ENCODE measurements at places on chromosomes 2 and 18.

- DNase-seq: no peak
Observed at GRCh38 chr18:26909599-26910290, 44.2 kb upstream of the AQP4 start.

DNA sequence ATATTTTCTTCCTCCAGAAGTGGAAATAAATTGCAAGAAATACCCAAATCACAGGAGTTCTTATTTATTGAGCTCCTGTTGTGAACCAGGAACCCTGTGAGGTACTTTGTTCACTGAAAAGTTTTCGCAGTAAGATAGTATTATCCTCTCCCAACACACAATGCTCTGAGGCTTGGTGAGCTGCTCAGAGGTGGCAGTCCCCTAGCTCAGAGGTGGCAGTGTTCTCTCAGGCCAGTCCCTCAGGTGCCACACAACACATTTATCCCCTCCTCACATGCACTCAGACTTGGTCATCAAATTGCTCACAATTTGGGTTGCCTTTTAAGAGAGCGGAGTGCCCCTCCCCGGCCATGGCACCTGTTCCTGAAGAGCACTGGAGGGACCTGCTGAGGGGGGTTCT, 25.9 kb downstream of the FAM228A start:
- DNase-seq: no peak

GRCh38 chr2:226903179-226903578, 67.3 kb downstream of the RHBDD1 start:
- no peak for DNase-seq

DNA sequence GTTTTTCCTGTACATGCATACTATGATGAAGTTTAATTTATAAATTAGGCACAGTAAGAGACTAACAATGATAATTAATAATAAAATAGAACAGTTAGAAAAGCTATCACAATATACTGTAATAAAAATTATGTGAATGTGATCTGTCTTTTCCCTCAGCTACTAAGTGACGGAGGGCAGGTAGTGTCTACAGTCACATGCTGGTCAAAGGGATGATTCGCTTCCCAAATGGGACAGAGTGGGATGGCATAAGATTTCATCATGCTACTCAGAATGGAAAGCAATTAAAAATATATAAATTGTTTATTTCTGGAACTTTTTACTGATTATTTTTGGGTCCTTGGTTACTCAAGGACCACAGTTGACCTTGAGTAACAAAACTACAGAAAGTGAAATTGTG, 71.5 kb downstream of the DAW1 start:
- DNase-seq: no peak

DNA sequence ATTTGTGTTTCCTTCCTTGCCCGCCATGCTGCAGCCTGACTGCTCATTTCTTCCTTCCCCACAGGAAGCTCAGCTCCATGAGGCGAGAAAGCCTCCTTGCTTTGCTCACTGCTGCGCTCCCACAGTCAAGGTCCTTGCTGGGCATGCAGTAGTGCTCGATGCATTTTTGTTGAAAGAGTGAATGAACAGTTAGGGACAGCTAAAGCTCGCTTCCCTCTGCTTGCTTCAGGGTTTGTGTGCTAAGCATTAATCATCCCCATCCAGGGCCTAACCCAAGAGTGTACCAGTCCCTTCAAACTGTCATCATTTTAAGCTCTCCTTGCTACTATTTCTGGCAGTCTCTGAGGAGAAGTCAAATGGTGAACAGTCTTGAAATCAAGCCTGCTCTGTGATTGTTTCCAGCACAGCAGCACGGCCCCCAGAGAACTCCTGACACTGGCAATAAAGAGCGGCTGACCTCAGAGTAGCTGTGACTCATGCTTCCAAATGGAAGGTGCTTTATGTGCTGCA, 171.7 kb upstream of the SOX11 start:
- no peak for DNase-seq

DNA sequence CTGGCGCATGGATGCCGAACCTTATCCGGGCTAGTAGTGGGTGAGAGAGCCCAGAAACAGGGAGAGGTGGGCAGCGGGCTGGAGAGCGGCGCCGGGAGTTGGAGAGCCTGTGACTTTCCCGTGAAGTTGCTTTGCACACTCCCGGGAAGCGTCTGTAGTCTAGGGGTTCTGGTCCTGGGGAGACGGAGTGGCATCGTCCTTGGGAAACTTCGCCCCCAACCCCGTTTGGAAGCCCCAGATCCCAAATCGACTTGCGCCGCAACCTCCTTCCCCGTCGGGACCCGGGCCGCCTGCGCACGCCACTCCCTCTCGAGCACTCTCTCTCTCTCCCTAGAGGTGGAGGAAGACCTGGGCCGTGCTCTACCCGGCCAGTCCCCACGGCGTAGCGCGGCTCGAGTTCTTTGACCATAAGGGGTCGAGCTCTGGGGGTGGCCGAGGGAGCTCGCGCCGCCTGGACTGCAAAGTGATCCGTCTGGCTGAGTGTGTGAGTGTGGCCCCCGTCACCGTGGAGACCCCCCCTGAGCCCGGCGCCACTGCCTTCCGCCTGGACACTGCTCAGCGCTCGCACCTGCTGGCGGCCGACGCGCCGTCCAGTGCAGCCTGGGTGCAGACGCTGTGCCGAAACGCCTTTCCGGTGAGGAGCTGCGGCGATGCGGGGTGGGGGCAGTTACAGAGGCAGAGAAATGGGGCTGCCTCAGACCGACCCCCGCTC, 456 bp downstream of the DOK1 start:
- no peak for DNase-seq

GRCh38 chr2:38697116-38697840, 31.4 kb downstream of the GALM start:
- DNase-seq: no peak

- no peak for DNase-seq
Observed at GRCh38 chr2:123738643-123739042, 286.4 kb upstream of the CNTNAP5 start.

DNA sequence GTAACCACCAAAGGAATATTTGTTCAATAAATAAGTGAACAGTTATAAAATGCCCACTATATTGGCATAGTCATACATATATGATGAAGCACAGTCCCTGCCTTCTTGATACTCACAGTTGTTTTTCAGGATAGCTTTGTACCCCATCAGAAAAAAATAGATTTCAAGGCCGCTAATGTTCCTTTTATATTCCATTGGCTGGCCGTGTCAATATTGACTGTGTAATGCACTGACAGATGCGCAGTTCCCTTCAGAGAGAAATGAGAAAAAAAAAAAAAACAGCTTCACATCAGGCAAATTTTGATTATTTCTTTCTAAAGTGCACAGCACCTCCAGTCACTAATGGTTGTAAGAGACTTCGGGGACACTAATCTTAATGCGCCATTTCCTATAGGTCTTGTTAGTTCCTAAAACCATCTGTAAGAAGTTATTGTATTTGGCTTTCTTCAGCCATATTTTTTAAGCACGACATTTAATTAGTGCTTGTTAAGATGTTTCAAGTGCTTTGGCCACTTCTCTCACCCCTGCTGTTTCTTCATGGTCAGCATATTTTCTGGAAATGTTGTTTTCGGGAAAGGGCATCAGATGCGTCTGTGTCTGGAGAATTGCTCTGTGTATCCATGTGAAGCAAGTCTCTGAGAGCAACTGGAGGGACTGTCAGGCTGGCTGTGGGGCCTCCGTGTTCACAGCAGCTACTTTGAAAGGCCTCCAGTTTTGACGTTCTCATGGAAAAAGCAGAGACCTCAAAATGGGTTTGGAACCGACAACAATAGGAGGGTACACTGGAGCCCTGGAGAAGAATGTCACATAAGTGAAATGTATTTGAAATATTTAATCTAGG, 378.3 kb downstream of the MTX2 start:
- DNase-seq: no peak
